ENCODE measurements at places on chromosomes 4 and X. TPM values are rescaled to one million over a fixed set of nuclear protein-coding genes. Genes with fewer than 3 reads are reported as not detected.

DNA sequence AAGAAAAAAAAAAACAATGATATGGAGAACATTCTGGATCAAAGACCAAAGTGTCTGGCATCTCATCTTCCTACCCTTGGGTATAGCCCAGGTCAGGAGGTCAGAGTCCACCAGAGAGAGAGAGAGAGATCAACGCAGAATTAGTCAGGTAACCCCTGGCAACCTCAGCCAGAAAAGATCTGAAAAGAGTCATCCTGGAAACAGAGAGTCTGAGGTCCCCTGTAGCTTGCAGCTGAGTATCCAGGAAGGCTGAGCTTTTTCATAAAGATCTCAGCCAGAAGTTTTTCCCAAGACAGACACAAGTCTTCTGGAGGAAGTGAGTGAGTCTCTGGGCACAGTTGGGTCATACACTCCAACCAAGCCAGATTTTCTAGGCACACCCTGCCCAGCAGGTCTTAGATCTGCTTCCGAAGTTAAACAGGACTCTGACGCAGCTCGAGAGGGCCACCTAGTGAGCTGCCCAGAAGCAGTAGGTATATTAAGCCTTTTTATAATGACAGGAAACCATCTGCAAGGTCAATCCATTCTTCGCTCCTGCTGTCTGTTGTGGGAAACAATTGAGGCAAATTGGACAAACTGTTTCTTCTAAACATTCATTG lies 35.7 kb downstream of the ACE2 start:
- no peaks in the 10 kb centered on the region for H3K27me3 ChIP-seq
- peak; percentile 26 for DNase-seq

PRR32 gene
- total RNA-seq: not detected

GRCh38 chr4:2663275-2663674 lies 92.9 kb downstream of the TNIP2 start:
- H3K27me3 ChIP-seq: no peaks in the 10 kb centered on the region
- H3K4me1 ChIP-seq: no peaks in the 10 kb centered on the region
- H3K27ac ChIP-seq: no peak overlapping the region
- peaks cover 12% of the 10 kb centered on the region for H3K36me3 ChIP-seq
- DNase-seq: no peak

GRCh38 chr4:113004655-113005054 lies 44.8 kb upstream of the ANK2 start:
- H3K27ac ChIP-seq: no peak overlapping the region
- H3K4me3 ChIP-seq: no peak overlapping the region
- no peaks in the 10 kb centered on the region for H3K36me3 ChIP-seq
- H3K27me3 ChIP-seq: no peaks in the 10 kb centered on the region

CXorf38 gene
- 3.7 TPM for total RNA-seq

TAF7L gene
- total RNA-seq: not detected

CHIC2 gene
- total RNA-seq: 11.5 TPM

DNA sequence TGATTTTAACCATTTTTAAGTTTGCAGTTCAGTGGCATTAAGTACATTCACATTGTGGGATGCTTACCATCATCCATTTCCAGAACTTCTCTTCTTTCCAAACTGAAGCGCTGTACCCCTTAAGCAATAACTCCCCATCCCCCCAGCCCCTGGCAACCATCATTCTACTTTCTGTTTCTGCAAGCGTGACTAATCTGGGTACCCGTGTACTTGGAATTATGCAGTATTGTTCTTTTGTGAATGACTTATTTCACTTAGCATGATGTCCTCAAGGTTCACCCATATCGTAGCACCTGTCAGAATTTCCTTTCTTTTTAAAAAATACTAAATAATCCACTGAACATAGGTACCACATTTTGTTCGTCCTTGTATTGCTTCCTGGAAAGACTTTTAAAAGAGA lies 32.9 kb downstream of the USP9X start:
- H3K4me3 ChIP-seq: no peak overlapping the region
- H3K27ac ChIP-seq: no peak overlapping the region
- no peaks in the 10 kb centered on the region for H3K36me3 ChIP-seq
- no peaks in the 10 kb centered on the region for H3K27me3 ChIP-seq
- DNase-seq: no peak

BMPR1B gene
- 2.4 TPM for total RNA-seq

TEC gene
- 3.0 TPM for total RNA-seq

SSX4 gene
- not detected for total RNA-seq

GRCh38 chr4:44118971-44119680 lies 329.5 kb downstream of the KCTD8 start:
- no peak overlapping the region for H3K4me3 ChIP-seq
- no peaks in the 10 kb centered on the region for H3K4me1 ChIP-seq
- H3K27ac ChIP-seq: no peak overlapping the region
- no peaks in the 10 kb centered on the region for H3K27me3 ChIP-seq
- H3K36me3 ChIP-seq: no peaks in the 10 kb centered on the region
- DNase-seq: no peak

STPG2 gene
- total RNA-seq: 0.90 TPM

DNA sequence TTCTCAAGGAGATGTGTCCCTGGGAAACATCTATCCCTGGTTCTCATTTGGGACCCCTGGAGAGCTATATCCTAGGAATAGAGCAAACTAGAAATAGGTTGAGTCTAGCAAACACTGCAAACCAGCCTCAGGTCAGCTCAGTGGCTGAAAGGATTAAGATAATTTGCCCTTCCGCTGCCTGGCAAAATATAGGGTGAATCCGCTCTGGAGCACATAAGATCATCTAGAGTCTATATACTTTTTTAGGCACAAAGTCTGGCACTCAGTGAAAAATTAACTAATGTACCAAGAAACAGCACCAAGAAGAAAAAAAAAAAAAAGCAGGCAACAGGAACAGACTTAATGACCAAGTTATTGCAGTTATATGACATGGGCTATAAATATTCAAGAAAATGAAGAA lies 7.3 kb upstream of the GUCY2F start:
- no peak for DNase-seq
- H3K27ac ChIP-seq: no peak overlapping the region
- H3K4me1 ChIP-seq: no peaks in the 10 kb centered on the region
- no peaks in the 10 kb centered on the region for H3K27me3 ChIP-seq

GRCh38 chr4:185534511-185534865 lies 819 bp downstream of the PDLIM3 start:
- H3K36me3 ChIP-seq: no peaks in the 10 kb centered on the region
- peak overlapping the region; percentile 75 for H3K4me3 ChIP-seq
- DNase-seq: no peak
- H3K27me3 ChIP-seq: no peaks in the 10 kb centered on the region

DNA sequence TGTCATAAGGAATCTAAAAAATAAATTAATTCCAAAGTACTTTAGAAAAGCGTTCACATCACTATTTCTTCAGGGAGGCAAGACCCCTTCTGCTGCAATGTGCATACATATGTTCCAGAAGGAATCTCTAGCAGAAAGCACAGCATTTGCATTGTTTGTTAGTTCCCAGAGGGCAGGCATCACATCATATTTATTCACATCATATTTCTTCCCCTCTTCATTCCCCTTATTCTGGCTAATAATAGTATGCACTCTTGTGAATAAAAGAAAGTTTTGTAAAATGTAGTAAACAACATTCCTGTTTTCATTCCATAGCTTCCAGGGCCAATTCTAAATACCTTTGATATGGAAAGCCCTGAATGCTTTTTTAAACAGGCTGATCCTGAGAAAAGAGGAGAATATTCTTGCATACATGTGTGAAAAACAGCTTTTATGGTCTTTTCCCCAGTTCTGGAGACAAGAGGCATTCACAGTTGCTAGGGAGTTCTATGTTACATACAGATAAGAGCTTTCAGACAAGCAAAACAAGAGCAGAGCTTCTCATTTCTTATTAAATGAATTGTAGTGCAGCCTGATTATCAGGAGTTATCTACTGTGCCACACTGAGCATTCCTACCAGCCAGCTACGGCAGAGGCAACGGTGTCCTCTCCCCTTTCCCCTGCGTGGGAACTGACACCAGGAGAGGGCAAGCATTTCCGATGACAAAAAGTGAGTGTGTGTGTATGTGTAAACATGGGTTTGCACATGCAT lies 15.2 kb downstream of the GATB start:
- H3K27me3 ChIP-seq: no peaks in the 10 kb centered on the region
- H3K36me3 ChIP-seq: no peaks in the 10 kb centered on the region
- DNase-seq: no peak
- no peak overlapping the region for H3K27ac ChIP-seq
- no peak overlapping the region for H3K4me3 ChIP-seq

- H3K36me3 ChIP-seq: no peaks in the 10 kb centered on the region
- no peaks in the 10 kb centered on the region for H3K27me3 ChIP-seq
- H3K4me3 ChIP-seq: no peak overlapping the region
- no peak for DNase-seq
- H3K27ac ChIP-seq: no peak overlapping the region
Observed at GRCh38 chrX:37420185-37420584, 71.0 kb downstream of the PRRG1 start.

- no peaks in the 10 kb centered on the region for H3K4me1 ChIP-seq
- no peak overlapping the region for H3K27ac ChIP-seq
- no peak overlapping the region for H3K4me3 ChIP-seq
Observed at GRCh38 chr4:87445964-87446363, 23.6 kb downstream of the NUDT9 start.

DNA sequence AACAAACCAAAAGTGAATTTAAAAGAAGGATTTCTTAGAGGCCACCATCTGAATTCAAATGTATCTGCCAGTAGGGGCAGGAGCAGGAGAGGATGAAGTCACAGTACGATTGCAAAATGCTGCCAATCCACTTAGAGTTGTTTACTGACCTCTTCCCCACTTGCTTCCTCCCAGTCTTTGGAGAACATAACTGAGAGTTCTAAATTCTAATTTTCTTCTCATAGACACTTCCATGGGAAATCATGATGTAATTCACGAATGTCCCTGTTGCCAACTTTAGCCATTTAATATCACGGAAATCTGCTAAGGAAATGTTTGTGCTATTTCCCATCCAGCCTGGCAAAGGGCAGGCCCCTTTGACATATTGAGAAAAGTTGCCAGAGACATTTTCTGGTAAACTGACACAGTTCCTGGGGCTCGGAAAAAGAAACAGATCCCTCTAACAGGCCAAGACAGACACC lies 33.6 kb upstream of the NOCT start:
- no peak for DNase-seq
- no peak overlapping the region for H3K4me3 ChIP-seq
- H3K27me3 ChIP-seq: no peaks in the 10 kb centered on the region
- H3K36me3 ChIP-seq: no peaks in the 10 kb centered on the region
- no peaks in the 10 kb centered on the region for H3K4me1 ChIP-seq

DNA sequence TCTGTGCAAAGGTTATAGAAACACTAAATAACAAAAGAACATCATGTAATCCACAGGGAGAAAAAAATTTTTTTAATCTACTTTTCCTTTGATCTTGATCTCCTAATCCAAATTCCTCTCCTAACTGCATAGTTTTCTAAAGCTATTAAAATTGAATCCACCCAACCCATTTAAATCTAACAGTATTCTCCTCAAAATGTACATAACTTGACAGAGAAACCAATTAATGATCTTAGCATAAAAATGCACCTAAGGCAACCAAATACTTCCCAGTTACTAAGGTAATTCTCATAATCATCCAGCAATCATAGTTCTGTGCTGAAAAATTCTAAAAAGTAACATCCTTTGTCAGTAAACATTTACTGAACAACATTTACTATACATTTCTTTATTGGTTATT lies 60.7 kb downstream of the PRDM5 start:
- no peaks in the 10 kb centered on the region for H3K27me3 ChIP-seq

GRCh38 chr4:110367156-110367555 lies 108.8 kb upstream of the ENPEP start:
- H3K27me3 ChIP-seq: no peaks in the 10 kb centered on the region
- no peak overlapping the region for H3K27ac ChIP-seq
- H3K36me3 ChIP-seq: no peaks in the 10 kb centered on the region
- no peaks in the 10 kb centered on the region for H3K4me1 ChIP-seq
- no peak overlapping the region for H3K4me3 ChIP-seq

- no peak for DNase-seq
- no peaks in the 10 kb centered on the region for H3K36me3 ChIP-seq
- no peak overlapping the region for H3K4me3 ChIP-seq
- H3K27me3 ChIP-seq: no peaks in the 10 kb centered on the region
- H3K27ac ChIP-seq: no peak overlapping the region
Observed at GRCh38 chrX:136667446-136668168, 19.6 kb downstream of the CD40LG start.

DNA sequence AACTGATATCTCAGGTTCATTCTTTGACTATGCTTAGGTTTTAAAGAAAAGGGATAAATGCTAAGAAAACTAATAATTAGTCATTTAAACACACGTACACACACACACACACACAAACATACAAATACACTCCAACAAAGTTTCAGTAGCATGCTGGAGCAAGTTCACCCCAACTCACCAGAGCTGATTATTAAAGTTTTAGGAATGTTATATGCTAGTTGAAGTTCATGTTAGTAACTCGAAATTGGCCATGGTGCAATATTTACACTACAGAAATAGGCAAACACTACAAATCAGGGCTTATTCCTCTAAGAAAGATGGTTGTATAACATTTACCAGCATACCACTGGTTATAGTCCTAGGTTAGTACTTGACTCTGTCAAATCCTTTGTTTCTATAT lies 384.0 kb upstream of the DIPK2B start:
- no peaks in the 10 kb centered on the region for H3K4me1 ChIP-seq
- H3K27me3 ChIP-seq: no peaks in the 10 kb centered on the region
- H3K4me3 ChIP-seq: no peak overlapping the region
- no peaks in the 10 kb centered on the region for H3K36me3 ChIP-seq

DNA sequence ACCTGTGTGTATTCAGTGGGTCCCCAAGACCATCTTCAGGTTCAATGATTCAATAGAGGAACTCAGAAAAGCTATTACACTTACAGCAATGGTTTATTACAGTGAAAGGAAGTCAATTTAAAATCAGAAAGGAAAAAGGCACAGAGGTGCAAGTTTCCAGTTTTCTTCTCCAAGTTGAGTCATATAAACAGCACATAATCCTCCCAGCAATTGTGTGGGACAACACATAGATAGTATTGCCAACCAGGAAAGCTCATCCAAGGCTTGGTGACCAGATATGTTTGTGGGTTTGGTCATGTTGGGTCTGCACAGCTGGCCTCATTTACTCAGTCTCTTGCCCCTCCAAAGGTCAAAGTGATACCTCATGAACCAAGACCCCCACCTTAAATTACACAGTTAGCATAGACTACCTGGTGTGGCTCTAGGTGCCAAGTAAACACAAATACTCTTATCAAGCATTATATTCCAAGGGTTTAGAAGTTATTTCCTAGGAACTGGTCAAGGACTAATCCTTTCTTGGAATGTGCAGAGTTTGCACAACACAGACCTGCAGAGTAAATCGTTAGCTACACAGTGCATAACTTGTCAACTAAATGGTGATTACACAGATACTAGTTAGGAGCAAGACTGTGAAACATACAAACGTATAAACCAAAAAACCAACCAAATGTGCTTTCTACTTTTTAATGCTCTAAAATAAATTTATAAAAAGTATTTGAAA lies 777.3 kb downstream of the PCDH18 start:
- no peak overlapping the region for H3K4me3 ChIP-seq
- H3K27ac ChIP-seq: no peak overlapping the region
- H3K27me3 ChIP-seq: no peaks in the 10 kb centered on the region
- no peaks in the 10 kb centered on the region for H3K36me3 ChIP-seq
- H3K4me1 ChIP-seq: no peaks in the 10 kb centered on the region
- DNase-seq: no peak

GRCh38 chrX:16770970-16771482 lies 15.2 kb upstream of the TXLNG start:
- H3K27ac ChIP-seq: no peak overlapping the region
- H3K4me3 ChIP-seq: no peak overlapping the region
- DNase-seq: no peak
- no peaks in the 10 kb centered on the region for H3K4me1 ChIP-seq
- no peaks in the 10 kb centered on the region for H3K27me3 ChIP-seq

UBA1 gene
- total RNA-seq: 53.1 TPM
